ENCODE measurements at places on chromosomes 2 and 18. TPM values are rescaled to one million over a fixed set of nuclear protein-coding genes. Genes with fewer than 3 reads are reported as not detected.

Gene GALNT14
- total RNA-seq, result 1.2 TPM

Gene POTEJ
- not detected for total RNA-seq

Gene DPP10
- not detected for total RNA-seq

Gene KIDINS220
- total RNA-seq, result 115 TPM

Gene TOGARAM2
- 0.11 TPM for total RNA-seq

Gene RNF144A
- 12.0 TPM for total RNA-seq

Gene CCL20
- total RNA-seq, result not detected

Gene RGPD6
- 51.2 TPM for total RNA-seq

Gene ZNF396
- 0.89 TPM for total RNA-seq

Gene E2F6
- total RNA-seq, result 13.8 TPM

Gene COL3A1
- total RNA-seq, result 1,747 TPM

Gene C1GALT1C1L
- 0.50 TPM for total RNA-seq

All from uterine smooth muscle cell (primary cell).